NCI-H2227 treated with DMSO at 0.1 percent for 48 hours (cell line): ENCODE measurements at places on chromosomes 11 and 22.

GRCh38 chr11:93481696-93482095 lies 61.5 kb downstream of the SMCO4 start:
- no peak for DNase-seq

- DNase-seq = no peak
These were observed 32.9 kb downstream of the SCUBE1 start for GRCh38 chr22:43310311-43310710.

GRCh38 chr11:91495837-91496236 lies 728.8 kb upstream of the FAT3 start:
- DNase-seq = no peak

DNA sequence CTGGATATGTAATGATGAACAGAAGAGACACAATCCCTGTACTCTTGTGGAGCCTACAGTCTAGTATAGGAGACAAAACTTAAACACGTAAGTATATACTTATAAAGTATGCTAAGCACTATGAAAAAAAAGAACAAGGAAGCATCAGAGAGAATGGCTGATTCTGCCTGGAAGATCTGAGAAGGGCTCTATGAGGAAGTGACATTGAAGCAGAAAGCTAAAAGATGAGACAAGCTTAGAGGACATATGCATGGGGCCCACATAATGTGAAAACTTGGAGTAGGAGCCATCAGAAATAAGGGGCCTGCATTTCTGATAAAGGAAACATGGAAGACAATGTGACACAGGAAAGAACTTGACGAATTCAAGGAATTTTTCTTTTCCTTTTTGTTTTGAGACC lies 16.6 kb downstream of the SAA1 start:
- DNase-seq = no peak

DNA sequence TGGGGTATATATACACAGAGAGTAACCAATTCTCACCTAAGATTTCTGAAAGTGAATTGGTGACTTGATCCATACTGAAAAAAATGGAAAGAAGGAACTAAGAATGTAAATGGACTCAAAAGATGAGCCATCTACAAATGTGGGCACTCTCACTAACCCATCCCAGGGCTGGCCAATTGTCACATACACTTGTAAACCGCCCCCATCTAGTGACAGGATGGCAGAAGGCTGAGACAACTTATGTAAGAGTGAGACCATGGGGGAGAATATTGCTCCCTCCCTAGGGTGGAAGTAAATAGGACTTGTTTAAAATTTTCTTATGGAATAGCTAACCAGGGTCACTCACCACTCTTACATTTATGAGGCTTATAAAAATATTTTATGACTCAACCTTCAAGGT lies 377.1 kb upstream of the ISX start:
- DNase-seq = no peak

GRCh38 chr11:76654980-76655379 lies 15.6 kb downstream of the LRRC32 start:
- DNase-seq = no peak

GRCh38 chr11:19714387-19715363 lies 2.0 kb downstream of the NAV2 start:
- peak; percentile 54 for DNase-seq

DNA sequence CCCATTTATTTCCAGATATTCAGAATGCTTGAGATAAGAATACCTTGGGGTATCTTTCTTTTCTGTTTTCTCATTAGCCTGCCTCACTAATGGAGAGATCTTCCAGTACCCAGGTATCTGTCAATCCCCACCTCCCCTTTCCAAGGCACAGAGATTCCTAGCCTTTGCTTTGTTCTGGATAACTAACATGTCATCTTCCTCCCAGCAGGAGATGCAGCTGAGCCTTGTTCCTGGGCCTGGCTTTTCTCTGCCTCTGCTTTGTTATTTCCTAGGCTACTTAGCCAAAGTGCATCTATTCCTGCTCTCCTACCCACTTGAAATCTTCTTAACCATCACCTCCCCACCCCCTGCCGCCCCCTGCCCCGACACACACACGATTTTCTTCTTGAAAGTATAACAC lies 297.1 kb downstream of the NELL1 start:
- DNase-seq = peak; percentile 97

DNA sequence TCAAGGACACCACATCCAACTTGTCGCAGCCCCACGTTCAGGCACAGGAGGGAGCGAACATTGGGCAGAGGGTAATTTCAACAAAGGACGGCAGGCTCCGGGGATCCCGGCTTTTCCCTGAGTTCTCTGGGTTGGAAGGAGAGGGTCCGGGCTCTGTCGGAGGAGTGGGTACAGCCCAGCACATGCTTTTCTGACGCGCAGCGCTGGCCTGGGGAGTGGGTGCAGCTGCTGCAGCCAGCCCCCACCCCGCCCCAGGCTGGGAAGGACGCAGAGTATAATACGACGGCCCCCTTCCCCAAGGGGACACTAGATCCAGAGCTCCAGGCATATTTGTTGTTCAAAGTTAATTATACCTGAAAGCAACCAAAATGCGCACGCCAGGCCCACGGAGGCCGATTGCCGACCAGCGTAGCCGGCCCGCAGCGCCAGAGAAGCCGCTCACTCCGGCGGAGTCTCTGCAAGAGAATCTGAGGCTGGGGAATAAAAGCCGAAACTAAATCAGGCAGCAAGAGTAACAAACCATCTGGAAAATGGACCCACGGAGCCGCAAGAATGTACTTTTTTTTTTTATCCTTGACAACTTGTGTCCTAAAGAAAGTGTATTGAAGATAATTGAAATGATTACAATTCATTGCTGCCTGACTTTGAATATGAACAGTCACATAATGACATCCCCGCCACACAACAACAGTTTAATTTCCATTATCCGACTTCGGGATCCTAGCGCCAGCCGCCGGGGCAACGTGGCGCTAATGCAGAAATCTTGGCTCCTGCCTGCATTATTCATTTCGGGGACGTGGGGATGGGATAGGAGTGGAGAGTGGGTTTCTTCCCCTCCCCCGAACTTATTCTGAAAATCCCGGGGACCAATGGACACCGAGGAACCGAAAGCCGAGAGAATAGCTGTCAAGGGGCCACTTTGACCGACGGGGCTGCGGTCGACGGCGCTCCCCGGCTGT lies 14.0 kb upstream of the PAX6 start:
- DNase-seq = no peak

DNA sequence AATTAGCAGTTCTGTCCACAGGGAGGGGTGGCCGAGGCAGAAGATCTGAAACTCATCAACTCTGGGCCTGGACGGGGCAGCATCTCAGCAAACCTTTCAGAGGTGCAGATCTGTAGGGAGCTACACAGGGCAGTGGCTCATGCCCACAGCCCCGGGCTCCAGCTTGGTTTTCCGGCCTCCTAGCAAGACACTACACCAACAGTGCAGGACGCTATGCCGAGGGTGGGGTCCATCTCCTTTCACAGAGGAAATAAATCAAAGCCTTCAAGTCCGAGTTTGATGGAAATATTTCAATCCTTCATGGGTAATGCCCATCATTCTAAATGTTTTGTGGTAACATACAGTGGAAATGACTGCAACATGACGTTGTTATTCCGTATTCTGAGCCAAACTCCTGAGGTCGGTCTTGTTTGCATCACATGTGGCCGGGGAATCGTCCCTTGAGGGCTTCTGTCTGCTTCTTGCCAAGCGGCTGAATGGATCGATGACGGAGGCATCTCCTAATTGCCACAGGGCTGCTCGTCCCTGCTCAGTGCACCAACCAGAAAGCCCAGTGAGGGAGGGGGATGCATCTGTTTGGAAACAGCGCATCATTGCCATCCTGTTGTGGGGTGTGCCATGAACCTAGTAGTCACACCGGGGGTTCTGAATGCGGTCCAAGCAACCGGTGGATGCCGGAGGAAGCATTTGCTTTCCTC lies 30.0 kb downstream of the LINC01488 start:
- no peak for DNase-seq

- DNase-seq = no peak
These were observed 6.6 kb upstream of the ZFTA start for GRCh38 chr11:63775191-63775590.

- DNase-seq = no peak
These were observed 34.0 kb downstream of the UQCR10 start for GRCh38 chr22:29801153-29801552.

- no peak for DNase-seq
These were observed 10.9 kb upstream of the APOBEC3C start for GRCh38 chr22:39003165-39003638.

GRCh38 chr11:113873236-113873626 lies 2.1 kb downstream of the USP28 start:
- no peak for DNase-seq

DNA sequence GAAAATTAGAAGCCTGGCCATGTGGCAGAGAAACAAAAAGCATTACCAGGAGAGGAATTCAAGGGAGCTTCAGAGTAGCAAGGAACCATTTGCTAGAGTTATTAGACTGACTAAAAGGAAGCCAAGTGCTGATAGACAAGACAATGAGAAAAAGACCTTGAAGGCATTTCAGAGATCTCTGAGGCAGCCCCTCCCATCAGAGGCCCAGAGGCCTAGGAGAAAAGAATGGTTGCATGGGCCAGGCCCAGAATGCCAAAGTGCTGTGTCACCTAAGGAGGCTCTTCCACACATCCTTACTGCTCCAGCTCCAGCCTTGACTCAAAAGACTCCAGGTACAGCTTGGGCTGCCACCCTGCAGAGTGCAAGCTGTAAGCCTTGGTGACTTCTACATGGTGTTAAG lies 61.8 kb upstream of the POU2AF2 start:
- no peak for DNase-seq

DNA sequence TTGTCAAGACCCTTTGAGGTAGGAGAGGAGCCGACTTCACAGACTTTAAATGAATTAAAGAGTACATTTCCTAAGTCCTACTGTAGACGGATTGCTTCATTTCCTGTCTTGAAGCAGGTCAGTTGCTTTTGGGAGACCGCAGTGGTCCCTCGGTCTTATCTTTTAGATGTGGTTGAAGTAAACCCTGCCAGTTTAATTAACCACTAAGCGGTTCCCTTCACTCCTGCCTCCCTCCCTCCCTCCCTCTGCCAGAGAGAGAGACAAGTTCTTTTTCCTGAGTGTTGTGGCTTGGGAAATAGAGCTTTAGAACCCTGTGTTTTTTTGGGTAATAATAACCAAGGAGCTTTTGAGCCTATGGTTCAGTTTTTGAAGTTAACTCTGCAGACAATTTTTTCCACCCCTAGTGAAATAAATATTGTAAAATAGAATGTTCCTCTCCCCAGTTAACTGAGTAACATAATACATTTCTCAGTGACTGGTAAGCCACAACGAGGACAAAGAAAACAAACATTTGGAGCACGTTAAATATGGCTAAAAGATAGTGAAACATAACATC lies 147.5 kb downstream of the LDLRAD3 start:
- DNase-seq = no peak

DNA sequence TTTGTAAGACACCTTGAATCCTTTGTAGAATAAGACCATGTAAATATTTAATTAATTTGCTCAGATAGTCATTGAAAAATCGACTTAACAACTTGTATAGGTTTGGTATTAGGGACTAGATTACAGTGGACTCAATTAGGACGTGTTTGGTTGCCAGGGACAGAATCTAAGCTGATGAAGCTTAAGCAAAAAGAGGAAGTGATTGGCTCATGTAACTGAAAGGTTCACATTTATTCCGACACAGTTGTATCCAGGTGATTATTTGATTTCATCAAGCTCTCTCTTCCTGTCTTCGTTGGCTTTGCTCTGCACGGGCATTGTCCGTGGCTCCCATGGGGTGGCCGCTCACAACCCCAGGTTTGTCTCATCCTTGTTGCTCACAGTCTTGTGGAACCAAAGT lies 146.4 kb downstream of the C11orf91 start:
- no peak for DNase-seq

DNA sequence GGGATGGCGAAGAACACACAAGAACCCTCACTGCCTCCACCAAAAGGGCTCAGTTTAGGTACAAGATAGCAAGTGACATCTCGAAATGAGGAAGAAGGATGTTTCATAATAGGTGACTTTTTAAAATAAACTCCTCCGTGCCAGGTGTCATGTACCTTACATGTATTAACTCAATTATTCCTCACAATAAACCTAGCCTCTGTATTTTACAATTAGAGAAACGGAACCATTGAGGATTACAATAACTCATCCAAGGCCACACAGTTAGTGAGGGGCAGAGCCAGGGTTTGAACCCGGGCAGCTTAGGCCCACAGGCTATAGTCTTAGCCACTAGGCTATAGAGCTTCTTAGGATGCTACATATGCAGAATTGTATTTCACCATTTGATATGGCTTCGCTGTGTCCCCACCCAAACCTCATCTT lies 965 bp upstream of the PAMR1 start:
- no peak for DNase-seq

- DNase-seq = no peak
These were observed 23.8 kb upstream of the IGSF22 start for GRCh38 chr11:18749681-18750319.

DNA sequence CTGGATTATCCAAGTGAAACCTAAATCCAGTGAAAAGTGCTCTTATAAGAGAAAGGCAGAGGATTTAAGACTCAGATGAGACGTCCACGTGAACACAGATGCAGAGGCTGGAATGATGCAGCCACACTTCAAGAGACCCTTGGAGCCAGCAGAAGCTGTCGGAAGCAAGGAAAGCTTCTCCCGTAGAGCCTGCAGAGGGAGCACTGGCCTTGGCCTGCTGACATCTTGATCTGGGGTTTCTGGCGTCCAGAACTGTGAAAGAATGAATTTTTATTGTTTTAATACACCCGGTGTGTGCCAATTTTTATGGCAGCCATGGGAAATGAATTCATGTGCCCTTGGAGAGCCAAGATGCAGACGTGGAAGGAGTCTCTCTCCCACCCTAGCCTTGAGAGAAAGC lies 407.0 kb upstream of the B3GAT1 start:
- no peak for DNase-seq

DNA sequence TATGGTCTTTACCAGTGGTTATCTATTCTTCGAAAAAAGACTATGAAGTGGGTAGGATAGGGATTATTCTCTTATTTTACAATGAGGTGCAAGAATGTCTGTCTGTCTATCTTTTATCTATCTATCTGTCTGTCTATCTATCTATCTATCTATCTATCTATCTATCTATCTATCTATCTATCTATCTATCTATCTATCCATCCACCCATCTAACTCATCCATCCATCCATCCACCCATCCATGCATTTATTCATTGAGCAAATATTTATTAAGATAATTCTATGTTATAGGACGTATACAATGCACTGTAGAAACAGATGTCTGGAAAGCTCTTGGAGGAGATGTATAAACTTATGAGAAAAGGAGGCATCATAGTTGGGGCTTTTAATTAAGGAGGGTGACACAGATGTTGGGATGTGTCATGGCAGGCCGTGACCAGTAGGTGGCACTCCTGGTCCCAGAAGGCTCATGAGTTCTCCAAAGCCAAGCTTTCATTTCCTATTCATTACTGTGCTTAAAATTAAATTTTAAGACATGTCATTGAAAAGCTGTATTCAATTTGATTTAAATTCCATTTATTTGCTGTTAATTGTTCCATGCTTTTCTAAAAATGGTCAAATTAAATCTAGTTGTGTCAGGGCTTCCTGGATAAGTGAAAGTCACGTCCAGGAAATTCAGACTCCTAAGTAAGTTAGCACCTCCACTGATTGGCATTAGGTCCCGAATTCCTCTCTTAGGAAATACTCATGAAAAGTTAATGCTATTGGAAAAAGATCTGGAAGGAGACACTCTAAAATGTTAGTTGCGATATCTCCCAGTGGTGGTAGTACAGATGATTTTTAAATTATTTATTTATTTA lies 19.0 kb upstream of the E2F8 start:
- peak; percentile 43 for DNase-seq
